ENCODE measurements at places on chromosomes 1 and 21.

GRCh38 chr1:12031039-12031980 lies 12.0 kb downstream of the MIIP start:
- peak; percentile 76 for ATAC-seq

DNA sequence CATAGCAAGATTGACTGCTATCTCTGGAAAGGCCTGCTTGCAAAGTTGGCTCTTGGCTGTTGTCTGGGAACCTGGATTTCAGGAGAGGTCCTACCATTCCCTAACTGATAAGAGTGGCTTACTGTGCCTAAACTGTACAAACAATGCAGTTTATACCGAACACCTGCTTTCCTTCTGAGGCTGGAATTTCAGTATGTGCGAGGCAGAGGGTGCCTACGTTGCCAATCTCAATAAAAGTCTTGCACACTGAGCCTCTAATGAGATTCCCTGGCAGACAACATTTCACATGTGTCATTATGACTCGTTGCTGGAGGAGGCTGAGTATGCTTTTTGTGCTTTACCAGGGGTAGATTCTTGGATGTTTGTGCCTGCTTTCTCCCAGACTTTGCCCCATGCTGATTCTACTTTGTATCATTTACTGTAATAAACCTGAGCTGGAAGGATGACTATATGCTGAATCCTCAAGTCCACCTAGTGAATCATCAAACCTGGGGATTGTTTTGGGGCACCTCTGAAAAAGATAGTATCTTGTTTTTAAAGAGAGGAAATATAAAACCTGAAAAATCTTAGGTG lies 58.9 kb upstream of the GNG4 start:
- ATAC-seq, result peak; percentile 84

DNA sequence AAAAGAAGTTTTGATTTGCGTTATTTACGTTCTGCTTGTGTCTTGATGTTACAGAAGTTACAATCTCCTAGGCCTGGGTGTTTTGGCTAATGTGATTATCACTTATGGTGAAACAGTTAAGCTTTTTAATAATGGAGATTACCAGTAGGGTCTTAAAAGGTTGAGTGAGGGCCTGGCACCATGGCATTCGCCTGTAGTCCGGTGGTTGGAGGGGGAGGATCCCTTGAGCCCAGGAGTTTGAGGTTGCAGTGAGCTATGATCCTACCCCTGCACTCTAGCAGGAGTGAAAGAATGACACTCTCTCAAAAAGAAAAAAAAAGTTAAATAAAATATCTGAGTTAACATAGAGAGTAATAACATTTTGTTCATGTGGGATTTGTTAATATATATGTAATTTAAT lies 8.8 kb upstream of the SPEN start:
- ATAC-seq, result no peak

DNA sequence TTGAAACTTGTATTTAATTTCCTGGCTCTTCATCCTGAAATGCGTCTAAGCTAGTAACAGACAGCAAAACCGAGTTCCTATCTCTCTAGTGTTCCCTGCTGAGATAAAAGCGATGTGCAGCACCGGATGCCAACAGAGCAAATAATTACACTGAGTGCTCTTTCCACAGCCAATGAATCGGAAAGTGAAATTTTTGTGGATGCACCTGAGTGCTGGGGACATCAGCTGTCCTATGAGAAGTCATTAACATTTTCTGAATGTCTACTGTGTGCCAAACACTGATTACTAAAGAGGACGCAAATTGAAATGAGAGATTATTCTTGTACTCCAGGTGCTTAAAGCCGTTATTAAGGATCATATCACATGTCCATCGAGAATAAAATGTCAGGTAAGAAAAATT lies 278.0 kb downstream of the RGS7 start:
- ATAC-seq, result no peak

- ATAC-seq, result no peak
Observed at GRCh38 chr21:34203851-34204420, 130.6 kb downstream of the MRPS6 start.

DNA sequence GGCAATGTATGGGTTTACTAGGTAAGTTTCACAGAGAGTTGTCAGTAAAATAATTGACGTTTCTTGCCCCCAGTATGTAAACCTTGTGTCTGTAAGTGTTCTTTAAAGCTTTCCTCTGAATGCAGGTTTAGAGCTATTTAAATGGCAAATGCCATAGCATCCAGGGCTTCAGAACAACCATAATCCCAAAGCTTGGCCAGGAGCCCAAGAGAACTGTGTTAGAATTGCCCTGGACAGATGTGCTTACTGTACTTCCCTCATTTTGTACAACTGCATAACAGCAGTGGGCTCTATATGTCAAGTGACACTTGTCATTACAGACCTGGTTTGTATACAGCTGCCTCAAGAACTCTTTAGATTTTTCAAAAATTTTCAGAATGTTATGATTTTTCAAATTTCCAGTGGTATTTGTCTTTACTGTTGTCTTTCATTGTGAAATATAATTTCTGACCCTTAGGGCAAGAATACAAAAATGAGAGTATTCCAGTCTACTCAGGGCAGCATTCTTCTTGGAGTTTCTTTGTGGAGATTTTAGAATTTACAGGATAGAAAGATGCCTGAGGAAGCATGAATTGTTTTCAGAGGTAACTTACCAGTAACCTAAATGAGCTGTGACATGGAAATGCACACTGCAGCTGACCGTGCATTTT lies 136.9 kb upstream of the L1TD1 start:
- no peak for ATAC-seq
